ENCODE measurements at places on chromosomes 13 and 19.

GRCh38 chr19:32895384-32895783, 25.8 kb upstream of the SLC7A9 start:
- no peak for DNase-seq

- peak; percentile 47 for DNase-seq
Observed at GRCh38 chr19:10510301-10510802, 6.9 kb downstream of the S1PR5 start.

GRCh38 chr19:5686647-5687359, 3.3 kb upstream of the RPL36 start:
- peak; percentile 87 for DNase-seq

GRCh38 chr13:76715075-76715474, 171.1 kb downstream of the KCTD12 start:
- DNase-seq = no peak

- DNase-seq = no peak
Observed at GRCh38 chr19:5091018-5091683, 122.2 kb downstream of the KDM4B start.

DNA sequence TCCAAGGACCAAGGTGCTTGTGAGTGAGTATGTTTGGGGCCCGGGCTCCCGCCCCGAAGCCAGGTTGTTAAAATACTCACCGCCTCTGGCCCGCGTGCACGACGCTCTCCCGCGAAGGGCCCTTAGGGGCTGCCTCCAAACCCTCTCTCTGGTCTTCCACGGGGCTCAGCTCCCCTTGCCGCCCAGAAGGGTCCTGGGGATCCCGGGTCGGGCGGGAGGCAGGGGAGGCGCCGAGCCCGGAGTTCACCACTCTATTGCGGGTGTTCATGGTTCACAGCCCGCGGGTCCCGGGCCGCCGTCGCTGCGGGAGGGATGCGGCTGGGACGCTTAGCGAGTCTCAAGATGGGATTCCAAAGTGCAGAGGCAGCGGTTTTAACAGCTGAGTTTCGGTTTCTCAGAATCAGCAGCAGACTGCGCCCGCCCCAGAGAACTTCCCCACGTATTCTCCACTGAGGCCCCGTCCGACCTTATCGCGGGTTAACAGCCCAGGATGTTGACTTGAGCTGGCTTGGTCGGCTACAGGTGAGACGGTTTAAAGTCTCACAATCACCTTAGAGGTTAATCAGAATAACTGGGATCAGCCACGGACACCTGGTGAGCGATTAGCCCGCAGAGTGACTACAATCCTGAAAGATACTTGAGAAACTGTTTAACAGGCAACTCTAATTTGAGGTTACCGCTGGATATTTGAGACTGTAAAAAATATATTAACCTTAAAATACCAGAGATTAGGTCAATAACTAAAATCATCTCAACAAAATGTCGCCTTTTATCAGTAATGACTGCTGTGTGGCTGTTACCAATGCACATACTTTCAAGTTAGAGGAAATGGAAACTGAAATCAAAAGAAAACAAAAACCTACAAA, at the start of gene EPSTI1:
Gene EPSTI1 (minus strand): TSS at position 344 of the 866 bp plus-strand sequence. CDS start 76 bp downstream, at position 268.
- peak; percentile 65 for DNase-seq

DNA sequence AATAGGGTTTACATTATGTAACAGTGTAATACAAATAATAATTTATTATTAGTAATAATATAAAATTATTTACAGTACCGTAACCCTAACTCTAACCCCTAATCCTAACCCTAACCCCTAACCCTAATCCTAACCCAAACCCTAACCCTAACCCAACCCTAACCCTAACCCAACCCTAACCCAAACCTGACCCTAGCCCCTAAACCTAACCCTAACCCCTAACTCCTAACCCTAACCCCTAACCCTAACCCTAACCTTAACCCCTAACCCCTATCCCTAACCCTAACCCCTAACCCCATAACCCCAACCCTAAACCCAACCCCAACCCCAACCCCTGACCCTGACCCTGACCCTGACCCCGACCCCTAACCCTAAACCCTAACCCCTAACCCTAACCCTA, 45.7 kb downstream of the PLPP2 start:
- DNase-seq = no peak

DNA sequence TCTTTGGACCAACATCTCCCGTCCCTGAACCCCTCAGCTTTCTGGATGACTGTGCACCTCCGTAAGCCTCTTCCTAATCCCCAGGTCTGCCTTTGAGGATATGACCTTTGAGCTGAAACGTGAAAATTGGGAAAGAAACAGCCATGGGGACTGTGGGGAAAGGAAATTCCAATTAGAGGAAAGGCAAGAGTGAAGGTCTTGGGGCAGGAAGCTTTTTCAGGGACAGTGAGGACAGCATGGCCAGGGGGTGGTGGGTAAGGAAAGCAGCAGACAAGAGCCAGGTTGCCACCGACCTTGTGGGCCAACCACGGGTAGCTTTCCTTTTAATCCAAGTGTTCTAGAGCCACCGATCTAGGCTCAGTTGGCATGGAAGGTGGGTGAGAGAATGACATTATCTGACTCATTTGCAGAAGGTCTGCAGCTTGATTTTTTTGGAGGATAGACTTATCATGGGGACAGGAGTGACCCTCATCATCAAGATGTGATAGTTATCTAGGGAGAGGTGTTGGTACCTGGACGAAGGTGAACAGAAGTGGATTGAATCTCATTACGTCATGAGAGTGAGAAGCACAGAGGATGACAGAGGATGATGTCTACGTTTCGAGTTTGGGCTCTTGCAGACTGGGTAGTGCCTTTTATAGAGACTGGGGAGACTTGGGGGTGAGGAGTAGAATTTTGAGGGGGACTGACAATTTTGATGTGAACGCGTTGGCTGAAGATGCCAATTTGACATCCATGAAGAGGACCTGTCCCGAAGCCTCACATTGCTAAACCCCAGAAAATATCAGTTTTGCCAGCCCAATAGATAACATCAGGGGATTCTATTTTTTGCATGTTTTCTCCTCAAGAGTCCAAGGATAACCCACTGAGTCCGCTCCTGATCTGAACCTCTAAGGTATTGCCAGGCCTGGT, 136.7 kb upstream of the PEG3 start:
- DNase-seq = no peak

- DNase-seq = no peak
Observed at GRCh38 chr13:47723898-47724297, 277.2 kb downstream of the SUCLA2 start.

DNA sequence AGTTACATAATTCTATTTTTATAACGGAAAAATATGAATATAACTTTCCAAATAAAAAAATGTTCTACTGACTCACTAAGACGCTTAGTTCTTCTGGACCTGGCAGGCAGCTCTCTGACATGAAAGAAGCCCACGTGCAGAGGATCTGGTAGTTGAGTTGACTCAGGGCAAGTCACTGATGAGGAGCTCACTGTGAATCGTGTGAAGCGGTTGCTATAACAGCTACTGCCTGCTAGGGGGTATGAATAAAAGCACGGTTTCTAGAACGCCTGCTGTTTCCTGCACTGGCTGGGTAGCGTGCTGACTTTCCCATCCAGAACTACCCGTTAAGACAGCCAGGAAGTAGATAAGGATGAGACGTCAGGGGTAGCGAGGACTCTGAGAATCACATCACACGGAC, 54.7 kb upstream of the WASF3 start:
- DNase-seq = no peak

GRCh38 chr13:86882835-86883234, 788.3 kb upstream of the SLITRK5 start:
- DNase-seq = no peak

DNA sequence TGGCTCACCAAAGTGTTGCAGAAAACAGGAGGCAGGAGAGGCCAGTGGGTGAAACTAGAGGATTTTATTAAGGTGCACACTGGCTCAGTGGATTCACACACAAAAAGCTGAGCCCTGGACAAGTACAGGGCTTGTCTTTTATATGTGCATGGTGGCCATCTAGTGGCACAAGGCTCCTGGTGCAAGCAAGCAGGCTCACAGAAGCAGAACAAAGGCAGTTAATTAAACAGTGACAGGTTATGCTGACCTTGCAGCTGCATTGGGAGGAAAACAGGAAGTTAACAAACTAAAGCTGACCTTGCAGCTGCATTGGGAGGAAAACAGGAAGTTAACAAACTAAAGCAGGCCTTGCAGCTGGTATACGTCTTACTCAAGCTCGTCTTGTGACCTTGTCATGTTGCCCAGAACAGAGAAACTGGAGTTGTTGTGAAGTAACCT, 65.3 kb upstream of the ZNF681 start:
- DNase-seq = no peak

GRCh38 chr19:7994114-7994513, 11.3 kb downstream of the ELAVL1 start:
- DNase-seq = no peak

DNA sequence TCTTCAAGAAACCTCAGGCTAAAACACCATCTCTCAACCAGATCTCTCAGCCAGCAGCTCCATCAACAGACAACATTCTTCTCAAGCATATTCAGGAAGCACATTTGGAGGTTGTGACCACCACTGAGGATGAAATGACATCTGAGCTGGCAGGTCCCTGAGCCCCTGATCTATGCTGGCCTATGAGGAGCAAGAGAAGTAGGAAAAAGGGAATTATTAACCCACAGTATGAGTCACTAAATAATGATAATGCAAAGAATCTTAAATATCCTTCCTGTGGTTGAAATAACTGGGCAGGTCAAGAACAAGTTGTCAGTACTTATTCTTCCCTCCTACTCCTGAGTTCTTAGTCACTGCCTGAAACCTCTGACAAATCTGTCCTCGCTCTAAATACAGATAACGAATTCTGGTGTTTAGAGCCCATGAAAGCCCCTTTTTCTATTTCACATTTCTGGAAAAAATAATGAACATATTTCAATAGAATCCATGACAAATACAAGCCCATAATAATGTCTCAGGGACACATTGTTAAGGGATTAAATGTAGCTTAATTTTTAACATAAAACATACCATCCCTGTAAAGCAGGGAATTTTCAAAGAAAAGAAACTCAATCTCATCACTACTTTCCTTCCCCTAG, 225.8 kb upstream of the IRS2 start:
- no peak for DNase-seq

DNA sequence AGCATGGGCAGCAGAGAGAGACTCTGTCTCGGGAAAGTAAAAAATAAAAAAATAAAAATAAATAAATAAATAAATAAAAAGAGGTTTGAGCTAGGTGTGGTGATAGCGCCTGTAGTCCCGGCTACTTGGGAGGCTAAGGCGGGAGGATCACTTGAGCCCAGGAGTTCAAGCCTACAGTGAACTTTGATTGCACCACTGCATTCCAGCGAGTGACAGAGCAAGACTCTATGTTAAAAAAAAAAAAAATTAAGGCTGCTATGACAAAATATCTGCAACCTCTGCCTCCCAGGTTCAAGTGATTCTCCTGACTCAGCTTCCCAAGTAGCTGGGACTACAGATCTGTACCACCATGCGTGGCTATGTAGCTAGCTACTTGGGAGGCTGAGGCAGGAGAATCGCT, 3.2 kb upstream of the DENND1C start:
- DNase-seq = no peak

- DNase-seq = no peak
Observed at GRCh38 chr13:44280456-44280855, 93.2 kb upstream of the SERP2 start.

DNA sequence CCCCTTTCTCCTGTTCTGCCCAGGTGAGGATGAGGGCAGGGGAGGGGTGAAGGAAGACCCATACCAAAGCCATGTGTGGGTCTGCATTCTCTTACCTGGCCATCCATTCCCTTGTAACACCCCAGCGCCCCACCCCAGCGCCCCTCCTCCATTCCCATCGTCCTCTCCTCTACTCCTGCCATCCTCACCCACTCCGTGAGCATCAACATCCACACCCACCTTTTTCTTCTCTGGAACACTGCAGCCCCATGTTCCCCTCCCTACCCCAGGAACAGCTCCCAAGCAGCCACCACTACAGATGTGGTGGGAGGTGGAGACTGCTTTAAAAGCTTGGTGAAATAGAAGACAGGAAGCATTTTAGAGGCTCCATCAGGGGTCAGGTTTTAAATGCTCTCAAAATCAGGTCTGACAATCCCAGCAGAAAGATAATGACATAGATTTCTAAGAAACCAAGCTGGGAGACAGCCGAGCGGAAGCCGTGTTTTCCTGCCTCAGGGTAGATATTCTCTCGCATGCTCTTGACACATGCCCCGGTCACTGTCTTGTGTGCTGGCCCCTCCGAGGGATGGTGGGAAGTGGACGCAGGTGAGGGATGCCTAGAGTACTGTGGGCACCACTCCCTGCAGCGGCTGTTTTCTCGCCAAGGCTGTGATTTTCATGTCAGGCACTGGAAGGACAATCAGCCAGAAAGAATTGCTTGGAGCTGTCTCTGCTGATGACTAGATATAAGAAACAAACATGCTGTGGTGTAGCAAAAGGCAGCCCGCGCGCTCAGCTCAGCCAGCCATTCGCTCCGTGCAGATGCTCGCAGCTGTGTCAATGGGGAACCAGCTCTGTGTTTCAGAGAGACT, 9.8 kb downstream of the MEDAG start:
- no peak for DNase-seq

DNA sequence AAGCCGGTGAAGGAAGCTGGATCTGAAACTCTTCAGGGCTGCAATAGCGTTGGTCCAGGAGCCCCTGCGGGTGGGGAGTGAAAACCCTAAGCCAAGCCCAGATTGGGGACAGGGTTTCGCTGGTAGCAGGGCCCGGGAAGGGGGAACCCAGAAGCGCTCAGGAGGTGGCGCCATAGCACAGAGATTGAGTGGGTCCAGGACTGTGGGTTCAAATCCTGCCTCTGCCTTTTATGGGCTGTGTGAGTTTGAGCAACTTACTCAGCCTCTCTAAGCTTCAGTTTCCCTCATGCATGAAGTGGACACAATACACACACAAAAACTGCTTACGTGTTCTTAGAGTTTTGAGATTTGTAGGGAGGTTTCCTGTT, 8.3 kb upstream of the SYCN start:
- DNase-seq = peak; percentile 46

GRCh38 chr13:70908795-70909194, 800.5 kb upstream of the KLHL1 start:
- DNase-seq = no peak

GRCh38 chr13:109740121-109740520, 46.3 kb downstream of the IRS2 start:
- DNase-seq = no peak

GRCh38 chr19:49851456-49852259, 699 bp downstream of the PTOV1 start:
- no peak for DNase-seq

- DNase-seq = no peak
Observed at GRCh38 chr19:52170863-52171320, 529 bp downstream of the ZNF836 start.

- no peak for DNase-seq
Observed at GRCh38 chr13:60282186-60282585, 114.8 kb upstream of the TDRD3 start.

DNA sequence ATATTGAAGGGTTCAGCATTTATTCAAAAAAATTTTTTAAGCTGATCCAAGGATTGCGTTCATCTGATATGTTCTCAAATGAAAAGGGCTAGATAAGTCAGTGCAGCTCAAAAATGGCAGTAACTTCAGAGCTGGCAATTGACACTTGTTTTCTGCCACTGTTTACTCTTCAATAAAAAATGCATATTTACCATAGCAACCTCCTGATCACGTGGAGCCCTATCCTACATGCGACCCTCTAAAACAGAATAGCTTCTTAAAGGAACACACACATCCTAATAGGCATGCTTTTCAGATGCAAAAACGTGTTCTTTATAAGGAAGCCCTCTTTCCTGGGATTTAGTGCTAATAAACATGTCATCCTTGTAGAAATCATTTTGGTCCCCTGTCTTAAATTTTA, 150.2 kb downstream of the ZNF536 start:
- no peak for DNase-seq

- no peak for DNase-seq
Observed at GRCh38 chr19:18423258-18424020, 4.2 kb downstream of the SSBP4 start.

- peak; percentile 12 for DNase-seq
Observed at GRCh38 chr19:34662919-34663318, 14.0 kb downstream of the SCGB2B2 start.

- no peak for DNase-seq
Observed at GRCh38 chr19:31255174-31255799, 93.9 kb downstream of the TSHZ3 start.
